ENCODE measurements at places on chromosomes 7 and 10. TPM values are rescaled to one million over a fixed set of nuclear protein-coding genes. Genes with fewer than 3 reads are reported as not detected.

CYP2C19 gene
- not detected for total RNA-seq

- no peak for DNase-seq
Measured at GRCh38 chr10:43145311-43145710, 7.1 kb downstream of the CSGALNACT2 start.

DNA sequence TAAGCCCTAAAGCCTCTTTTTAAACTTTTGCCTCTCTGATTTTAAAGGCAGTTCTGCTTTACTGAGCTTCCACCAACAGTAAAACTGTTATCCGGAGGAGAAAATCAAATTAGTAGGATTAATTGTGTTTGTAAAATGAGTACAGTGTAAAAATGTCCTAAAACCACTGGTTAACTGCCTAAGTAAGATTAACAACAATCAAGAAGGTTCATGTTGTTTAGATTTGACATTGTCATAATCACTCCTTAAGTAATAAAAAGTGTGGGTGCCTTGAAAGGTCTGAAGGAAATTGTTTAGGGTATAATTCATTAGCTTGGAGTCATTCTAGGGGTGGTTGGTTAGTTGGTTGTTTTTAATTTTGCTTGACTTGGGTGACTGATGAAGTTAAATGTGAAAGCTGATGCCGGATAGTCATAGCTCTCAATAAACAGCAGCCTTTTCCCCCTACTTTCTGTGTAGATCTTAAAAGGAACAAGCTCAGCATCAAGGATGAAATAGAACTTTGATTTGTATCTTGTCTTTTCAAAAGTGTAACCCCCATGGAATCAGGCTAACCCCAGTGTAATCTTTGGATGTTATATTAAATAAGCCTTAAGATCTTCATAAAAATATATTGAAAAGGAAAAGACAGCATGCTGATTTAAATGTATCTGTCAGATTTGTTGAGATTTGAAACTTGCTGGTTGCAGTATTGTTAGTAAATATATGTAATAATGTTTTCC, 148.3 kb downstream of the ARID5B start:
- DNase-seq = no peak

GRCh38 chr7:131940621-131941165, 384.3 kb upstream of the PODXL start:
- no peak for DNase-seq

DNA sequence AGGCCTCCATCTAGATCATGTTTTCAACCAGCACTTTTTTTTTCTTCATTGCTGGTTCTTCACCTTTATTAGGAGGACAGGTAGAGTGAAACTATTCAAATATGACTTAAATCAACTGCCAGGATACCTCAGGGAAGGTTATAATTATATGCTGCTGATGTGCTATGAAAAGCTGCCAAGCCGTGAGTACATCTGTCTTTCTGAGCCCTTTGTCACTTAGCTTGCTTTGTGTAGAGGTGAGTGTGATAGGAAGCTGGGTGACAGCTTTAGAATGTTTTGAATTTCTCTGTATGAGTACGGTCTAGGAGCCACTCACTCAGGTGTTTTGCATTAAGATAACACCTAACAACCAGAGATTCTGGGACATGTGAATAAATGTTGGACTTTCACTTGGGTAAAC, 365.2 kb downstream of the OTUD1 start:
- no peak for DNase-seq

GRCh38 chr7:29109899-29110298, 36.4 kb downstream of the CPVL start:
- no peak for DNase-seq

PRKAG2 gene
- 12.5 TPM for total RNA-seq

RBM33 gene
- total RNA-seq = 74.6 TPM

- DNase-seq = no peak
Measured at GRCh38 chr7:55441774-55442522, 76.8 kb downstream of the LANCL2 start.

ARID5B gene
- total RNA-seq = 10.1 TPM

Data from neural crest cell (in vitro differentiated cells).